Activated CD4-positive, alpha-beta T cell treated with anti-CD3 and anti-CD28 coated beads, Interleukin-2, amount 10 ng/mL, durations not matched to agents 24 days and 14 days (primary cell): ENCODE measurements at places on chromosomes 5 and 9.
A peak's percentile ranks its signal among the peaks of the same experiment; 100 is the strongest.

DNA sequence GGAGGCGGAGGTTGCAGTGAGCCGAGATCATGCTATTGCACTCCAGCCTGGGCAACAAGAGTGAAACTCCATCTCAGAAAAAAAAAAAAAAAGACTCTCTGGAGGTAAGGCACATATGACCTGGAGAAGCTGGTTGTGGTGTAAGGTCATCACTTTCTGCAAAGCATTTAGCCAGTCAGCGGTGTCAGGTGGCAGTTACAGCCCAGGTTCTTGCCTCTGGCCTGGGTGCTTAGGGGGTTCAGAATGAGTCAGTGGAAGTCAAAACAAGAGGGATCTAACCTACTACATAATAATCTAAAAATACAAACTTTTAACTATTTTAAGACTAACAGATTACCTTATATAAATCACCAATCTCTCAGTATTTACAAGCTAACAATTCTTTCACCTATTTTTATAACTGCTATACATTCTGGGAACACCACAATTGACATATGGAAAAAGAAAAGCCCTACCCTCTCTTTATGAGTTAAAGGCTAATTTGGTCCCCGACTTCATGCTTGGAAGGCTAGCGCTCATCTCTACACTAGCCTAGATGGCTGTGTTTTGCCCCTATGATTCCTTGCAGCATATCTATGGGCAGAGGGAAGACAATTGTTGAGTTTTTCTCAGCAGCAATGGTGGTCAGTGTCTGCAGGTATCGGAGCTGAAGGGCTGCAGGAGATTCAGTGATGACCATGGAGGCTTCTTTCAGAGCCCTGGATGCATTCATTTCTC is 29.2 kb downstream of the STOM start:
- H3K27me3 ChIP-seq, result no peaks in the 10 kb centered on the region
- H3K4me1 ChIP-seq, result peaks cover 6% of the 10 kb centered on the region

DNA sequence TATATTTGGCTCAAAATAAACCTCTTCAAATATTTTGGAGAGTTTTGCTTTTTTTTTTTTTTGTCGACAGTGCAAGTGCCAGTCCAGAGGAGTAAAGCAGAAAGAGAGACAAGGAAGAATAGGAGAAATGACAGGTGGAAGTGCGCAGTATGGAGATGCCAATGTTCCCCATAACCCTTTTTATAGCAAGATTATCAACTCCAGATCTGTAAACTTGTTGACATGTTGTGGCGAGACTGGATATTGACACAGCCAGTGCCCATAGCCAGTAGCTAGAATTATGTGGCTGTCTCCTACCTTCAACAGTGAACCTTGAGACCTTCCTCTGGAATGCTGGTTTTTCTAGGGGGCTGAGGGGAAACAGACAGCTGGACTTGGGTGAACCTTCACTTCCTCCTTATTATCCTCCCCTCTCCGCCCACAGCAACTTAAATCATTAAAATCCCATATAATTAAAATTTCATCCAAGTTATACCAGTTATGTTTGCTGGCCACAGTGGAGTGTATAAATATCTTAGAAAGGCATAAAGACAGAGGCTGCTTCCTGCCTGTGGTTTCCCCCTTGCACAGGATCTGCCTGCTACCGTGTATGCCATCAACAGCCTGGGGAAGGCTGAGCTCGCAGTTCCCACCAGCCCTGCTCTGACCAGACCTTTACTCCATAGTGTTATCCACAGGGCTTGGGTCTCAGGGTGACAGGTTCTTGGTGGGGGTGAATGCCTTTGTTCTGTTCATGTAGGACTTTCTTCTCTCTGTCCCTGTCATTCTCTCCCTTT is 112.3 kb upstream of the ANKH start:
- H3K27me3 ChIP-seq, result no peaks in the 10 kb centered on the region
- H3K4me1 ChIP-seq, result peaks cover 20% of the 10 kb centered on the region
- H3K36me3 ChIP-seq, result no peaks in the 10 kb centered on the region

- H3K36me3 ChIP-seq, result no peaks in the 10 kb centered on the region
- H3K4me3 ChIP-seq, result peak overlapping the region; percentile 68
- H3K27me3 ChIP-seq, result peaks cover 79% of the 10 kb centered on the region
- H3K27ac ChIP-seq, result no peak overlapping the region
- no peak for DNase-seq
- H3K4me1 ChIP-seq, result peaks cover 5% of the 10 kb centered on the region
Measured at GRCh38 chr5:175444905-175445456, 999 bp upstream of the DRD1 start.

- no peak for DNase-seq
- no peaks in the 10 kb centered on the region for H3K27me3 ChIP-seq
- H3K27ac ChIP-seq, result no peak overlapping the region
- H3K36me3 ChIP-seq, result no peaks in the 10 kb centered on the region
Measured at GRCh38 chr9:82271106-82271561, 282.6 kb downstream of the SPATA31D1 start.

DNA sequence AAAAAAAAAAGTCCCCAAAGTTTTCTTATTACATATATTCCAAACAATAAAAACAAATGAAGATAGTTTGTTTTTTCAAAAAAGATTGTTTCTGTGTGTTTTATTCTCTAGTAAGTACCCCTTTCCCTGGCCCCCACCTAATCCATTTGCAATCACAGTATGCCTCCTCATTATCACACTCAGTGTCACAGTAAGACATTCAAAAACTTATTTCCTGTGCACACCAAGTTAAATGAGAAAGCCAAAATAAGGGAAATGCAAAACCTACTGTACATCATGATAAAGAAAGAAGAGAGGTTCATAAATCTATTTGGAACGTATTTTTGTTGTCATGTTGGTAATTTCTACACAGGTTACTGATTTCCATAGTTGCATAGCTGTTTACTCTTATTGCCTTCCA is 62.3 kb downstream of the ST8SIA4 start:
- DNase-seq, result no peak
- H3K4me3 ChIP-seq, result peak overlapping the region; percentile 74
- peaks cover 35% of the 10 kb centered on the region for H3K36me3 ChIP-seq
- peaks cover 51% of the 10 kb centered on the region for H3K4me1 ChIP-seq
- no peaks in the 10 kb centered on the region for H3K27me3 ChIP-seq

- H3K27me3 ChIP-seq, result no peaks in the 10 kb centered on the region
- H3K4me1 ChIP-seq, result no peaks in the 10 kb centered on the region
- H3K4me3 ChIP-seq, result no peak overlapping the region
- H3K36me3 ChIP-seq, result peaks cover 36% of the 10 kb centered on the region
- H3K27ac ChIP-seq, result no peak overlapping the region
- peak; percentile 27 for DNase-seq
Measured at GRCh38 chr9:97480174-97480573, 21.3 kb upstream of the TMOD1 start.

DNA sequence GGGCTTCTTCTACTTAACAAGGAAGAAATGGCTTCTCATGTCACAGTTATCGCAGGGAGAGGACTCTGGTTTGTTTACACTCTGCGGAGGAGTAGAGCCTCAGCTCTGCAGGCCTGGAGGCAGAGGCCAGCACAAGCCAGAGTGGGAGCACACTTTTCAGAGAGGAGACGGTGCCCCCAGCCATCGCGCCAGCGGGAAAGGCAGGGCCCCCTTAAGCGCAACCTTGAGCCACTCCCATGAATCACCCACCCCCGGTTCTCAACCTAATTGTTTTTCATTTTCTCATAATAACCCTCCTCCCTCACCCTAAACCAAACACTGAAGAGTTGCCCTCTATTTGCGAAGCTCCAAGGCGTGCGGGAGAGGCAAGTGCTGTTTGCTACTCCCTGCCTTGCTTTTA is 208.4 kb upstream of the TBCA start:
- no peak overlapping the region for H3K27ac ChIP-seq
- no peaks in the 10 kb centered on the region for H3K36me3 ChIP-seq
- no peaks in the 10 kb centered on the region for H3K4me1 ChIP-seq
- H3K4me3 ChIP-seq, result no peak overlapping the region
- no peak for DNase-seq

GRCh38 chr5:140568443-140569063 is 3.9 kb downstream of the SLC35A4 start:
- peaks cover 36% of the 10 kb centered on the region for H3K36me3 ChIP-seq
- H3K27me3 ChIP-seq, result no peaks in the 10 kb centered on the region
- H3K4me3 ChIP-seq, result peak overlapping the region; percentile 80

GRCh38 chr9:26559506-26559905 is 333.1 kb downstream of the CAAP1 start:
- no peak overlapping the region for H3K27ac ChIP-seq
- no peaks in the 10 kb centered on the region for H3K4me1 ChIP-seq
- no peak for DNase-seq
- H3K27me3 ChIP-seq, result no peaks in the 10 kb centered on the region

DNA sequence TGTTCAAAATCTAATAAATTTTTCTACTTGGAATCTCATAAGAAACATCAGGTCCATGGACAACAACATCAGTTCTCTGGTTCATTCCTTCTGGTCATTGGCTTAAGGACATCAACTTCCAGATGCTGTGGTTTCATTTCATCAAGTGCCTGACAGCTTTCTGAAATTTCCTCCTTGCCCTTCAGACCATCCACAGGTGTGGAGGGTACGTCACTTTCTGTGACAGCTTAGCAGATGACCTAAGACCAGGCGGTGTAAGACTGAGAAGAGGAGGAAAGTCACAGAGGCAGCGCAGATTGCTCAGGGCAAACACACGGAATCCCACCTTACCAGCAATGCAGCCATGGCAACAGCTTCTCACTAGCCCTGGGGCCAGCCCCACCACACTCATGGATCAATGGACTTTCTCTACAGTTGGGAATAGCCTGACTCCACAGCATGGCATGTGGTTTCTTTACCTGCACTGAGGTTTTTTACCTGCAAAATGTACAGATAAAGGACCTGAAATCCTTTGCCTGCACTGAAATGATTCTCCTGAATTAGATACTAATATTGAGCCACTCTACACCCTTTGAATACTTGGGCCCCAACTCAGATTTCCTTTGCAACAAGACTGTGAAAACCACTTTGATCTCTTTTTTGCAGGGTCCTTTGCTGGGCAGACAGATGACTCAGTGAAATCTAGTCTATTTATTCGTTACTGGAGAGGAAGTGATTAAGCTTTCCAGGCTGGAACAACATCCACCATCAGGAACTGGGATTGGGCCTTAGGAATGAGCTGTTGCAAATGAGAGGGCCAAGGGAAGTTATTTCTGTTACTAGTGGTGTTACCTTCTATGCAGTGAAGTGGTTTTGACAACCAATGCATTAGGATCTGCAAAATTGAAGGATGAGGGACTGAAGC is 26.9 kb downstream of the TICAM2 start:
- no peak for DNase-seq
- no peaks in the 10 kb centered on the region for H3K4me1 ChIP-seq
- H3K36me3 ChIP-seq, result no peaks in the 10 kb centered on the region
- H3K4me3 ChIP-seq, result no peak overlapping the region
- H3K27me3 ChIP-seq, result peaks cover 18% of the 10 kb centered on the region

DNA sequence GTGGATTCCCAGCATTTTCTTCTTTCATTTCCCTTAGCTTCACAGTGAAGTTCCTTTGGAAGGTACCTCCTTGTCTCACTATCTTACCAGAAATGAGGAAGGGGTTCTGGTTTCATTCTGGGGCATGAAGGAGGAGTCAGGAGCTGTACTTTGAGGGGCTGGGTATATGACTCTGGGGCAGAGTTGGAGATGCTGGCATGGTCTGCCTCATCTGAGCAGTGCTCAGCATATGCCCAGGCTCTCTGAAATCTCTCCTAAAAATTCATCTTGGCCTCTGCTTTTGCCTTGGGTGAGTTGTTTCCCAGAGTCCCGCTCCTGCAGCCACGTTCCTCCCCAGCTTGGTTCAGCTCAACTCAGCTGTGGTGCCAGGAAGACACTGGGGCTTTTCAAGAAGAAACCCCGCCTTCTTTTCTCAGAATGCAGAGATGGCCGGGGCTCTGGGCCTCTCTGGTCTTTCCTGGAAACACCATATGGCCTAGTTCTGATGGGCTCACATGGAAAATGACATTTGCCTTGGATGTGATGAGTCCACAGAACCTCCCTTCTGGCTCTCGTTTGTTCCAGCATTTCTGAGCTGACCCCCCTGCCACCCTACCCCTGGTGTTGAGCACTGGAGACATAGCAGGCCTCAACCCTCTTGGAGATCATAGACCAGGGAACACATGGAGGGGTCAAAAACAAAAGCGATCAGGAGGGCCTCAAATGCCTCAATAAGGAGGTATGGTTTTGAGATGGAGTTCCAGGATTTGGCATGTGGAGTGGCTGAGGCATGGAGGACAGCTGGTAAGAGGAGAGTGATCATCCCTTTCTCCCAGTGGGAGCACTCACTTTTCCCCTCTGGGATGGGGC is 12.0 kb upstream of the TGFBR1 start:
- peak; percentile 88 for DNase-seq
- H3K4me1 ChIP-seq, result peaks cover 65% of the 10 kb centered on the region
- H3K4me3 ChIP-seq, result peak overlapping the region; percentile 74
- no peaks in the 10 kb centered on the region for H3K27me3 ChIP-seq

DNA sequence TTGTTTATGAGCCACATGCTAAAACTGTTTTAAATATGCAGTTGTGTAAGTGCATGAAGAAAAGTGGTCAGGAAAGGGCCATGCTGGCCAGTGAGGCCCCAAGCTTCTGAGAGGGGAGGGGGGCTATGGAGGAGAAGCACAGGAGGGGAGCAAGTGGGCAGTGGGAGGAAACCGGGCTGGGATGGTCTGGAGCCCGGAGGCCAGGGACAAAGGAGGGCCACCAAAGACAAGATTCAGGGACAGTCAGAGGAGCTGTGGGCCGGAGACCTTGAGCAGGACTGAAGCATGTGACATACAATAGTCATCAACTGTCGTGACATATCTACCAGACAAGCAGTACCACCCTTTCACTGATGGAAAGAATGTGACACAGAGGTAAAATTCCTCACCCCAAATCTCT is 333.2 kb upstream of the IRX1 start:
- H3K4me3 ChIP-seq, result no peak overlapping the region
- H3K27me3 ChIP-seq, result no peaks in the 10 kb centered on the region
- no peaks in the 10 kb centered on the region for H3K36me3 ChIP-seq
- no peaks in the 10 kb centered on the region for H3K4me1 ChIP-seq
- no peak overlapping the region for H3K27ac ChIP-seq

- H3K4me3 ChIP-seq, result no peak overlapping the region
- no peaks in the 10 kb centered on the region for H3K36me3 ChIP-seq
- peaks cover 61% of the 10 kb centered on the region for H3K4me1 ChIP-seq
- peak overlapping the region; percentile 74 for H3K27ac ChIP-seq
Measured at GRCh38 chr9:115006660-115007059, 76.3 kb upstream of the TNFSF8 start.

GRCh38 chr5:65338606-65339151 is 143.0 kb downstream of the ADAMTS6 start:
- H3K4me3 ChIP-seq, result no peak overlapping the region
- H3K27ac ChIP-seq, result no peak overlapping the region
- DNase-seq, result no peak
- H3K27me3 ChIP-seq, result no peaks in the 10 kb centered on the region

- DNase-seq, result no peak
- H3K36me3 ChIP-seq, result peaks cover 3% of the 10 kb centered on the region
- H3K4me3 ChIP-seq, result no peak overlapping the region
- no peak overlapping the region for H3K27ac ChIP-seq
- H3K4me1 ChIP-seq, result peaks cover 26% of the 10 kb centered on the region
Measured at GRCh38 chr9:77961541-77961940, 70.1 kb downstream of the GNAQ start.
